ENCODE measurements at places on chromosomes 13 and 19.

DNA sequence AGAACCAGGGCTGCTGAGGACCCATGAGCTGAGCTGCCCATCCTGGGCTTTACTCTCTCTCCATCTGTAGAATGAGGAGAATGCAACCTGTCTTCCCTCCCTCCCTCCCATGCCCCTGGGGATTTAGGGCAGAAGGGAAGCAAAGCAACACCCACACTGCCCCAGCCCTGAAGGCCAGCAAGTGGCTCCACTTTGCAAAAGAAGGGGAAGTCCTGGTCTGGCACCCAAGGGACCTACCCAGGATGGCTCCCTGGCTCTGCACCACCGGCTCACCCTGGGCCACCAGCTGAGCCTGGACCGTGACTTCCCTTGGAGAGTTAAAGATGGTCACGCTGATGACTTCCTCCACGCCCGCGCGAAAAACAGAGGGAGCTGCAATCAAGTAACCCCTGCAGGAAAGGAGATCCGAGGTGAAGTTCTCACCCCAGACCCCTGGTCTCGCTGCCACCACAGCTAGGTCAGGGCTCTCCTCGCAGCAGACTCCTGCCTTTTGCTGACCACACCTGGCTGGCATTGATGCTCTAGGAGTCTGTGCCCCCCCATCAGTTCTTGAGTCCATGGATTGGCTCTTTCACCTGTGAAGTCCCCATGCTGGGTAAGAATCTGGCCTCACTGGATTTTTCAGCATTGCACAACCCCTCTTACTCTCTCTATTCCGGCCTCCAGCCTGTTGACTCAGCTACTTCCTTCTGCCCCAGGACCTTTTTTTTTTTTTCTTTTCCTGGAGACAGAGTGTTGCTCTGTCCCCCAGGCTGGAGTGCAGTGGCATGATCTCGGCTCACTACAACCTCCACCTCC lies 4.6 kb downstream of the CPAMD8 start:
- no peak for DNase-seq

- no peak for DNase-seq
These were observed 116.9 kb upstream of the EDNRB start for GRCh38 chr13:78035500-78035899.

GRCh38 chr19:47713046-47714021 lies at the start of gene EHD2:
Gene EHD2 (plus strand): TSS chr19:47713422. CDS start chr19:47716613, 3,191 bp downstream.
- DNase-seq = no peak

DNA sequence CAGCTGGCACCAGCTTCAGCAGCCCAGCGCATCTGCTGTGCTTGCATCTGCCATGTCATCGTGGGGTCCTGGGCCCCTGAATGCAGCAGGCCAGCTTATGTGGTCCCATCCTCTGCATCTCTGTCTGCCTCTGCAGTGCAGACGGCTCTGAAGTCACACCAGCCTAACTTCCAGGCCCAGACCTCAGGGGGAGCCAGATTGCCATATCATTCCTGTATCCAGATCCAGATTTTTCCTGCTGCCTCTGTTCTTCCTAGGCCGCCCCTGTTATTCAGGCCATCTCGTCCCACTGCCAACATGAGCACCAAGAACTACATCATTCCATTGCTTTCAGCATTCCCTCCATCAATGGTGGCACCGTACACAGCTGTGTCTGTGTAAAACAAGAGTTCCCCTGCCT lies 571.6 kb downstream of the UQCRFS1 start:
- DNase-seq = no peak

GRCh38 chr19:12750851-12751250 lies 740 bp upstream of the BEST2 start:
- DNase-seq = no peak

DNA sequence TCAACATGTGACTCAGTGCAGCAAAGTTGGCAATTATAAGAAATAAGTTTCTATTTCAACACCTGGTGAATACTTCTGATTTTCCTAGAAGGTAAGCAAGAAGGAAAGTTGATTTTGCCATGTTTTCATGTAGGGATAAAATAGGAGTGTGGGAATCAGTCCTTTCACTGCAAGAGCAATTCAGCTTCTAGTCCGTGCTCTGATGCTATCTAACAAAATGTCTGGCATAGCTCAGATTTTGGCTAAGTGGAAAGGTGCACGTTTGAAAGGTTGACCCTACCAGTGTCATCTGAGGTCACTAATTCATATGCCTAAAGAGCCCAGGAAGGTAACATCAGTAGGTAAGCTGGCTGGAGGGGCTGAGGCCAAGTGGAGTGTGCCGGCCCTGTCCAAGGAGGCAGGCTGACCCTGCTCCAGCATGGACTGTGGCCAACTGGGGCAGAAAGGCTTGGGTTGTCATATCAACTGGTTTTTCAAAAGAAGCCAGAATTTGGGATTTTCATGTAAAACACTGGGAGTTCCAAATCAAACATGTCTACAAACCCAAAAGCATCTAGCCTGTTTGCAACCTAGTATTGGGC lies 38.9 kb upstream of the MEDAG start:
- DNase-seq = no peak

- no peak for DNase-seq
These were observed 2.1 kb upstream of the FDX2 start for GRCh38 chr19:10317857-10318462.

- no peak for DNase-seq
These were observed 407.2 kb downstream of the KCNRG start for GRCh38 chr13:50422181-50423148.

GRCh38 chr13:99118179-99118578 lies 82.5 kb upstream of the UBAC2 start:
- no peak for DNase-seq
